ENCODE measurements at places on chromosomes 5 and 9.

DNA sequence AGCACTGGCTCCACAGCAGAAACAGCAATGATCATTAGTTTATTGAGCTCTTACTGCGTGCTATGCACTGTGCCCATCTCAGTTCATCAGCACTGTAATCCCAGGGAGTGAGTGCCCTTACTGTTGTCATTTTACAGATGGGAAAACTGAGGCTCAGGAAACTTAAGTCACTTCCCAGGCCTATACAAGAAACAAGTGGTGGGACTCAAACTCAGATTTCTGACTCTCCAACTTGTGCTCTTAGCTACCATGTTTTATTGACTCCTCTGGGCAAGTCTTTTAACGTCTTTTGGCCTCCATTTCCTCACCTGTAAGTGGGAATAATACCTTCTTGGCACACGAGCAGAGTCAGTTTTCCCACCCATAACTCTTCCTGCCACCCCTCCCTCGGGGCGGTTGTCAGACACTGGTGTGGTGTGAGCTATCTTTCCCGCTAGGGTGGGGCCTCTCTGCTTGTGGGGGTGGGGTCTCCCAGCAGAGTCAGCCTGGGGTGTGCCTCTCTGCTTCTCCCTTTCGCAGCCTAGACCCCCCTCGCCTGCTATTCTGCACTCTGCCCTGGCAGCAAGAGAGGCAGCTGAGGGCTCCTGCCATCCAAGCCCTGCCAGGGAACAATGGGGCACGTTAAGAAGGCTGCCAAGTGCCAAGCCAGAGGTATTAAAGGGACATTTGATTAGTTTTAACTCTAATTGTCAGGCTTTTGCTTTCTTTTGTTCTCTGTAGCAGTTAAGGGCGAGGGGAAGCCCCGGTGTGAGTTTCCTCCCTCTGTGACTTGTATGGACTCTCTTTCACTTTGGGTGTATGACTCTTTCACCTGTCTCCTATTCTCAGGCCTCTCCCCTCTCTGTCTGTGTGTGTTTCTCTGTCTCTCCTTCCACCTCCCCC is 12.1 kb downstream of the GALNT10 start:
- no peak for DNase-seq

DNA sequence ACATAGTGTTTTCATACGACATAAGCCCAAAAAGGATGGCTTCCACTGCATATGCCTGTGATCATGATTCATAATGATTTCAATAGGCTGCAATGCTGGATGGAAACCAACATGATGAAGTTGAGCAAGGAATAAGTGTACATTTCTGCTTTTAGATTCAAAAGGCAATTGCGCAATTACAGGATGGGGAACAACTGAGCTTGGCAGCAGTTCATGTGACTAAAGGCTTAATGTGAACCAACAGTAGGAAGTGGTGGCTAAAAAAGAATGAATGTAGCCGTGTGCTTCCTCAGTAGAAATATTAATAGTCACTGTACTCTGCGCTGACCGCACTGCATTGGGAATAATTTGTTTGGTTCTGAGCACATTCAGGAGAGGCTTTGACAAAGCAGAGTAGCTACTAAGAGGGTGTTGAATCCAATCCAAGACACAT is 51.2 kb downstream of the SLC1A3 start:
- DNase-seq = no peak

GRCh38 chr9:69798744-69799143 is 21.9 kb upstream of the CFAP95 start:
- no peak for DNase-seq

- no peak for DNase-seq
Observed at GRCh38 chr9:33041432-33042188, 16.5 kb downstream of the DNAJA1 start.

DNA sequence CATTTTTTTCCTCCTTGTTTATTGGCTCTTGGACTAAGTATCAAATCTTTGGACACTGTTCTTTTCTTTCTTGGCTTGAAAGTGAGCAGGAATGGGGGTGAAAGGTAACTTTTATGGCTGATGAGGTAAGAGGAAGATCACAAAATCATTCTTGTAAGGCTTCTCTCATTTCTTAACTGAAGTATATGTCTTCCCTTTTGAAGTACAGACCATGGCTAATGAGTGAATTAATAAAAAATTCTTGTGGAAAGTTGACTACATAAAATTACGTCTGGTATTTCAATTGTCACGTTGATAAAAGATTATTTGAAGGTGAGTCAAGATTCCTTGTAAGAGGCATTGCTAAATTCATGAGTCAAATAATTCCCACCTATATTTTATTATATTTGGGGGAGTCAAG is 25.1 kb downstream of the VCAN start:
- DNase-seq = no peak
